Muscle of leg (tissue), 16 donors: ENCODE measurements at places on chromosomes 2 and 18. TPM values are rescaled to one million over a fixed set of nuclear protein-coding genes. Genes with fewer than 3 reads are reported as not detected.

Gene FASTKD2
- 32.1 TPM for total RNA-seq

DNA sequence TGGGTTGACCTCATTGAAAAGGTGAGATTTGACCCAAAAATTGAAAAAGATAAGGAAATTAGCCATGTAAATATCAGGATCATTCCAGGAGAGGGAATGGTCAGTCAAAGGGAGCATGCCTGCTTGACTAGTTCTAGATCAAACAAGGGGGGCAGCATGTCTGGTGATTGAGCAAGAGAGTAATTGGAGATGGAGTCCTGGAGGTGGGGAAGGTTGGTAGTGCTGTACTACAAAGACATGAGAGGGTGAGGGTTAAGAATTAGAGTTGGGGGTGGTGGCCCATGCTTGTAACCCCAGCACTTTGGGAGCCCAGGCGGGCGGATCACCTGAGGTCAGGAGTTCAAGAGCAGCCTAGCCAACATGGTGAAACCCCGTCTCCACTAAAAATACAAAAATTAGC is 2.0 kb downstream of the MRPL30 start:
- peaks cover 7% of the 10 kb centered on the region for H3K4me1 ChIP-seq
- no peak overlapping the region for H3K27ac ChIP-seq
- H3K27me3 ChIP-seq = no peaks in the 10 kb centered on the region
- no peak overlapping the region for H3K4me3 ChIP-seq
- peaks cover 6% of the 10 kb centered on the region for H3K36me3 ChIP-seq
- no peak for DNase-seq

DNA sequence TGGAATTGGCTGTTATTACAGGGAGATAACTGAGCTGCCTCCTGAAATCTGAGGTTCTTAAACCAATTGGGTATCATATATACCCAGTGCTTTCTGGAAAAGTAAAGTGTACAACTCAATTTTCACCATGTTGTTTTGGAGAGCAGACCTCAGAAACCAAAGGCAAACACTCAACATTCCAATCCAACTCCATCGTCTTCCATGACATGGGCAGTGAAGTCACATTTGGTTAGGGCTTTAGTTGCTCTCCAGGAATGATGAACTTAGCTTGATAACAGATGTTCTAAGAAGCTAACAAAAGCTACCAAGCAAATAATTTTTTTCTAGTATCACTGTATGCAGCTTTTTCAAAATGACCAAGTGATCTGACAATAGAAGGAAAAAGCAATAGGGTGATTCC is 107.0 kb upstream of the SLC35G4 start:
- no peaks in the 10 kb centered on the region for H3K27me3 ChIP-seq
- no peak overlapping the region for H3K4me3 ChIP-seq
- DNase-seq = no peak
- peaks cover 2% of the 10 kb centered on the region for H3K4me1 ChIP-seq

DNA sequence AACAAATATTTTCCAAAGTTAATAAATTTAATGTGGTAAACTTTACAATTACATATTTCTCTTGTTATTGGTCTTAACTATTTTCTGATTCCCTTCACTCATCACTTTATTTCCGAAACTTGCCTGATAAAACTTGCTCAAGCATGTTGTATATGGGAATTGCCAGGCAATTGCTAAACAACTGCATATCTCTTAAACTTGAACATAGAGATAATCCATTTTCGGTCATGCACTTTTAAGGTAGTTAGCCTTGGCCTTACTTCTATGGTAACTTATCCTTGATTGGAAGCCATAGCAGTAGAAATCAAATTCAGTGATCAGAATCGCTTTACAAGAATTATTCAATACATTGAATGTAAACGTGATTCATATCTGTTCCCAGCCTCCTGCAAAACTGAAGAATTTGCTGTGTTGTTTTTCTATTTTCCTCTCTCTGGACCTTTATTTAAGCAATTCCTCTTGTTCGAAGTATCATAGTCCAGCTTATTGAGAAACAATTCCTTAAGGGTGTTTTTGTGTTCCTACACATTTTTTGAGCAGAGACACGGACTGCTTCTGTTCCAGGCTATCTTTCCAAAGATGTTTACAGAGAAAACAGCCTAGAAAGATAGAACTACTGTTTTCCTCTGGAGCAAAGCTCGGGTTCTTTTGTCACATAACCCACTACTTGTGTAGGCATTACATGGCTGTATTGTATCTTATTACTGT is 674.3 kb downstream of the IRS1 start:
- no peaks in the 10 kb centered on the region for H3K27me3 ChIP-seq
- no peak overlapping the region for H3K27ac ChIP-seq
- H3K4me3 ChIP-seq = no peak overlapping the region
- no peaks in the 10 kb centered on the region for H3K36me3 ChIP-seq
- no peaks in the 10 kb centered on the region for H3K4me1 ChIP-seq

- H3K36me3 ChIP-seq = no peaks in the 10 kb centered on the region
- H3K4me1 ChIP-seq = no peaks in the 10 kb centered on the region
- H3K27me3 ChIP-seq = no peaks in the 10 kb centered on the region
- no peak overlapping the region for H3K27ac ChIP-seq
Observed at GRCh38 chr2:185044323-185044874, 446.1 kb downstream of the ZNF804A start.

DNA sequence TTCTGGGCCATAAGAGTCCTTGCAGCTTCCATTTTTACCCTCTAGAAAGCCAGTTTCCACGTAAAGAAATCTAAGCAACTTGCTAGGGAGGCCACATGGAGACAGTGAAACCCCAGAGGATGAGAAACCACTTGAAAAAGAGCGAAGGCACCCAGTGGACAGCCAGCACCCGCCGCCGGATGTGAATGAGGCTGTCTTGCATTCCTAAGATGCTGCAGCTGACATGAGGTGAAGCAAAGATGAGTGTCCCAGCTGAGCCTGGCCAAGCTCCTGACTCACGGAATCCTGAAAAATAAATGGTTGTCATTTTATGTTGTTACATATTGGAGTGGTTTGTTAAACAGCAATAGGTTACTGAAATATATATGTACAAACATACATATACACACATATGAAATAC is 65.9 kb upstream of the STPG4 start:
- no peak overlapping the region for H3K27ac ChIP-seq
- peaks cover 31% of the 10 kb centered on the region for H3K4me1 ChIP-seq
- no peaks in the 10 kb centered on the region for H3K27me3 ChIP-seq
